Stimulated activated CD8-positive, alpha-beta memory T cell treated with anti-CD3 and anti-CD28 coated beads, Interleukin-12 subunit alpha, Interleukin-12 subunit beta, amount 100 ng/mL, for 1 hour (primary cell): ENCODE measurements at places on chromosomes 3 and 15.

DNA sequence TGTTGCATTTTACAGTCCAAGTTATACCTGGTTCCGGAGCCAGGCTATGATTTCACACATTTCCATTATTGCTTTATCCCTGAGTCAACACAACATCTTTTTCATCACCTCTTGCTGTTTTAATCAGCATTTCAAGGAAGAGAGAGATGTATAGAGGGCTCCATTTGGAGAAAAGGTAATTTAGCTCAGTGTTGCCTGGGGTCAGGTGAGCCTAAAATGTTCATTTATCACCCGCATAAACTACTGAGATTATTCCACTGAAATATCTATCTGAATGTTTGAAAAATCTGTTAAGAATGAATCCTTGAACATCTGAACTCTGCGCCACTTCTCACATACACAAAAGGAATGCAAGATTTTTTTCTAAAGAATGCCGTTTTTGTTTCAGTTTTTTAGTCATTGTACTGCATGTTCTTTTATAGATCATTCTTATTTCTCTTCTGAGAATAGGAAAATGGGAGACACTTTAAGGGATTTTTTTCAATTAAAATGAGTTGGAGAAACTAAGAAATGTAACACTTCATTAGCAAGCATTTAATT lies 51.5 kb upstream of the AGTR1 start:
- DNase-seq: no peak

DNA sequence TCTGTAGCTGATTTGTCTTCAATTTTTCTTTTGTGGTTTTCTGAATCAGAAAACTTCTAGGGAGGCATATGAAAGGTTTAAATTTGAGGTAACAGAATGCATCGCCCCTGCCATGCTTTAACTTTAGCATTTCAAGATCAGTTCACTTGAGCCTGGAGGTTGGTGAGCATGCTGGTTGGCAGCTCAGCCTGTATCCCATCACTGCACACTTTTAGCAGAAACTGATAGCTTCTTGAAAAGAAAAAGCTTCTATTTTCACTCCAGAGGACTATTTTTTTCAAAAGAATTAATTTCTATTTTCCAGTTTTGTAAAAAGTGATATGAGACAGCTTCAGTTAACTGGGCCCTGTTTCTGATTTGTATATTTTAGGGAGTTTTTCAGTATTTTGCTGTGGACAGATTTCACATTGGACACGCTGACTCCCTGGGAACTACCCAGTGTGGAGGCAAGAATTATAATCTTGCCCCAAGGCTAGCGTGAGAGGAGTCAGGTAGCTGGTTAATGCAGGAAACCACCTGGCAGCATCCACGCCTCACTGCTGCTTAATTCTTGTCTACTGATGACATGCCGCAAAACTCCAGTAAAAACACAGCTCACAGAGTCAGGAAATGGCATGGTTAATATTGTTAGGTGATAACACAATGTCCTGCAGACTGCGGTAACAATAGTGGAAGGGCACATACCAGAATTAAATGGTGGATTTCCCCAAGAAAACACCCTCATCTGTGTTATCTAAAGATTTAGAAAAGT lies 71.4 kb downstream of the DUT start:
- no peak for DNase-seq

DNA sequence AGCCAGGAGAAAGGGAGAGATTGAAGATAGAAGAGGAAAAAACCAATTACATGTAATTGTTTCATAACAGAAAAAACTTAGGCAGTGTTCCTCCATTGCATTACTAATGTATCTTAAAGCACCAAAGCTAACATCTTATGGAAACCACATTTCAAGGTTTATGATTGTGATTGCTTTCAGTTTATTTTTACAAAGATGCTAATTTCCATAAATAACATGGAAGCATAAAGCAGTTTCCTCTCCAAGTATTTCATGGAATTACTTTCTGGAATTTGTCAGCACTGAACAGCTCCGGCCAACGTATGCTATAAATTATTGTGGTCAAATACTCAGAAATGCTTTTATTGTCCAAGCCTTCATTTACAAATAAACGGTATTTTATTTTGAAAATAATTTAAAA lies 11.6 kb downstream of the ADAMTSL3 start:
- no peak for DNase-seq

GRCh38 chr3:27714692-27715453 lies 7.2 kb downstream of the EOMES start:
- no peak for DNase-seq

- no peak for DNase-seq
Measured at GRCh38 chr3:108406661-108407206, 103.7 kb downstream of the MYH15 start.

DNA sequence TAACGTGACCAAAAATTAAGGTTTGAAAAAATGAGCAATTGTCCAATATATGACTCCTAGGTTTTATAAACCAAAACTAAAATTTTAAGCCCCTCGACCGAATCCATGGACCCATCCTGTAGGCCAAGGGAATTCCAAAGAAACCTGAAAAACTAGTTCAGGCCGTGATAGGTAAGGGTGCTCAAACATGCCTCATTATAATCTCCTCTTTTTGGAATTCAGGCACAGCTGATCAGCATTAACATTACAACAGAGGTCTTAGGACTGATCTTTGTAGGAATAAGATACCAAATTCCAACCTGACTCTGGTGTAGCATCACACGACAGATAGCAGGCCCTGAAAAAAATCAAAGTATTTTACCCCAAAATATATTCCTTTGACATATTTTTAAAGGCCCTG lies 155.7 kb downstream of the NEK10 start:
- no peak for DNase-seq

DNA sequence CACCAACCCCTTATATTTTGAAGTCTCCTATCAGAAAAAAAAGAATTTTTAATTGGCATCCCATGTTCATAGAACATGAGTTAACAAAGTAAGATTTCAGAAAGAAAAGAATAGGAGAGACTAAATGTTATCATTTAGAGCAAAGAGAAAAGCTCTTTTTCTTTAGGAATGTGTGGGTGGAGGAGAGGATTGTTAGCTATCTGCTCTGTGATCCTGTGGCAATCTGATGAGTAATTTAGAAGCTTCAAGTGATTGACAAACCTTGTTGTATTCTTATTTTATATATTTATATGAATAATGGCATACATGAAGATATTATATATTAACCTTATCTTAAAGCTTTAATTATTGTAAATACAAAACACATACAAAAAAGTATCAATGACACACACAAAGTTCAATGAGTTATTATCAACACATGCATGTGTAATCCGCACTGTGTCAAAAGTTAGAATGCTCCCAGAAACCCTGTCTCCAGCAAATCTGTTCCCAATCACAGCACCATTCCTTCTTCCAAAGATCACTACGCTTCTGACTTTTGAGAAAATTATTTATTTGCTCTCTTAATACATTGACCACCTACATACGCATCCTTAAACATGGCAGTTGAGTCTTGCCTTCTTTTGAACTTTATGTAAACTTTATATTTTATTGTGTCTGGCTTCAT lies 907.4 kb downstream of the MCTP2 start:
- no peak for DNase-seq

GRCh38 chr3:64888840-64889392 lies 201.1 kb upstream of the ADAMTS9 start:
- DNase-seq: no peak

DNA sequence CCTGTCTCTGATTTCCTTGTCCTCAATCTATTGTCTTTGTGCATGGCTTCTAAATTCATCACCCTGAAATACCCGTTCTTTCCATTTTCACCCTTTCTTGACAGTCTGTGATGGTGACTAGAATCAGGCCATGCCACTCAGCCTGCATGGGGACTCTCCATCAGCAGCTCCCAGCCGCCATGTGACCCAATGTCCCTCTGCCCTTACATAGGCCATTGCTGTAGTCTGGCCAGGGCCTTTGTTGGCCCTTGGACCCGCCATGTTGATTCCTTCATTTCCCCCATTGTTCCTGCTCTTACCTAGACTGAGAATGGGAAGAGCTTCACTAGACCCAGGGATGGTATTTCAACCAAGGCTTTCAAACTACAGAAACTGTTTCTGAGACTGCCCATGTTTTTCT lies 45.8 kb downstream of the SPSB4 start:
- DNase-seq: no peak

DNA sequence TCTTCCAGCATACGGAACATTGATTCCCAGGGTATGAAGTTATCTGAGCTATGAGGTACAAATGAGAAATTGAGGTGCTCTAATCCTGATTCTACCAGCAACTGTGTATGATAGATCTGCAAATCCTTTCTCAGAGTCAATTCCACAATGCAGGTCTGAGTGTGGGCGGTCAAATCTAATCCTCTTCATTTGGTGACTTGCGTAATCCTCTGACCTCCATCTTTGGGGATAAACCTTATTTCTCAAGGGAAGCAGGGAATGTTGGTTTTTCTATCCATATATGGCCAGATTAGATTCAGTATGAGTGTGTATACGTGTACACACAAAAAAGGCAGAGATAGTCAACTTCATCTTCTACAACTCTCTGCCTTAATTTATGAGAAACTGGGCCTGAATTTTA lies 348.4 kb upstream of the IL12A start:
- DNase-seq: no peak

DNA sequence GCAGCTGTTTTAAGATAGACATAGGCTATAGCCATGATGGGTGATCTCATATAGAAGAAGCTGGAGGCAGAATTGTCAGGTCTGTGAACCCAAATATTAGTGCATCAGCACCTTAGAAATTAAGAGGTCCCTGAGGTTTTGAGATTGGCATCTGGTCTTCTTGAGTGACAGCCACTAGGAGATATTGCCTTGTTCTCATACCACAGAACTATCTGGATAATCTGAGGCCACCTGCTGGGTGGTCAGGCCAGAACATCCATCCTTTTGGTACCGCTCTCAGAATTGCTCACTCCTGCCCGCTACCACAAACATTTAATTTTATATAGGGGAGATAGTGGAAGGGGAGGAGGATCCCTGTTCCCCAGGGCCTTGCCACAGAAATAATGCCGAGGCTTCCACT lies 210.6 kb upstream of the ZPLD1 start:
- no peak for DNase-seq

DNA sequence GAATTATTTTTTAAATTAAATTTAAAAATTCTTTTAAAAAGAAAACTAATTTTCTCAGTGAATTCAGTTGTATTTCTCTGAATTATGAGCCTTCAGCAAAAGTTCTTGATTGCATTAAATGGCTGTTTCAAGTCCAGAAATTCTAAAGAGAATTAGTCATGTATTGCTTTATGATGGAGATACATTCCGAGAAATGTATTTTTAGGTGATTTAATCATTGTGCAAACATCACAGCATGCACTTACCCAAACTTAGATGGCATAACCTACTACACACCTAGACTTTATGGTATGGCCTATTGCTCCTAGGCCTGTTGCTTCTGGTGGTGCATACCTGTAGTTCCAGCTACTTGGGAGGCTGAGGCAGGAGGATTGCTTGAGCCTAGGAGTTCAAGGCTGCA lies 44.3 kb upstream of the GCNT3 start:
- DNase-seq: no peak

DNA sequence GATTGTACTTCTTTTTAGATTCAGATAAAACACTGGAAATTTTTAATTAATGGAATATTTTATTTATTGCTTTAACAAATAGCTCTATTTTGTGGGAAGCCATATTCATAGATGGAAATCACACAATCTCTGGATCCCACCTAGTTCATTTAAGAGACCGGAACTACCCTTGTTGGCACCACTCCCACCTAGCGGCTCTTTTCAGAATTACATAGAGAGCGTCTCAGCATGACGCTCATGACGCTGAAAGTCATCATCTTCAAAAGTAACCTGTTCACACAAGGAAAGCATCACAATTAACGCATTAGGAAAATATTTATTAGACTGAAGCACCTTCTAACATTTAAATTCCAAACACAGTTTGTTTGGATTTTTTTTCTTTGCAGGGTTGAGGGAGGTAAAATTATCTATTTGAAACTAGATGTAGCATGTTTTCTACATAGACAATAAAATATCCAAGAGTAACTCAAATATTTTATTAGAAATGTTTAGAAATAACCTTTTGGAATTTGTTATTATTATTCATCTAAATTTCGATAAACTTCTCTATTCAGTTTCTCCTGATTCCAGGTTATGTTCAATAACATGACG lies 214.9 kb upstream of the ARRDC4 start:
- no peak for DNase-seq

DNA sequence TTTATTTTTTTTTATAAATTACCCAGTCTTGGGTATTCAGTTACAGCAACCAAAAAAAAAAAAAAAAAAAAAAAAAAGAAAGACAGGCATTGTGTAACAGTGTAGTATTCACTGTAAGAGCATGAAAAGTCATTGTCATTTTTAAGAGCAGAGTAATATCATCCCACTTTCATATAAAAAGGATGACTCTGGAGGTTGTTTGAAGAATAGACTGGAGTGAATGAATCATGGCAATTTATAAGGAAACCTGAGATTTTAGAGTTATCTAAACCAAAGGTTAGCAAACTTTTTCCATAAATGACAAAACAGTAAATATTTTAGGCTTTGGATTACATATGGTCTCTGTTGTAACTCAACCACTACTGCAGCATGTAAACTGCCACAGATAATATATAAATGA lies 794.9 kb downstream of the NTRK3 start:
- DNase-seq: no peak

DNA sequence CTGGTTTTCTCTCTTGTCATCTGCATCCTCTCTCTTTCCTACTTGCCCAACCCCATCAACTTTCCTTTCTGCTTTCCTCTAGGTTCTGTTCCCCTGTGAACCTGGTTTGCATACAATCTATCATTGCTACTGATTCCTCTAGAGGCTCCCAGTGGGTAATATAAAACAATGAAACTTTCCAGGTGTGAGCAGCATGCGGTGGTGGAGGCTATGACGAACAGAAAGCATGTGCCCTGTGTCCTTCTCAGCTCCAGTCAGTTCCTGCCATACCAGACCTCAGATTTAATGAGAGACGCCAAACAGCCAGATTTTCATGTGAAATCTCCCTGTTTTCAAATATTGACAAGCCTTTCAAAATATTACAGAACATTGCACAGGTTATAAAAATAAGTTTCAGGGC lies 3.5 kb upstream of the ACAP2 start:
- DNase-seq: no peak

- DNase-seq: no peak
Measured at GRCh38 chr3:197280156-197280555, 18.3 kb downstream of the DLG1 start.

- DNase-seq: no peak
Measured at GRCh38 chr15:69134791-69135190, 25.6 kb upstream of the GLCE start.

GRCh38 chr3:88957711-88958439 lies 149.5 kb upstream of the EPHA3 start:
- no peak for DNase-seq

DNA sequence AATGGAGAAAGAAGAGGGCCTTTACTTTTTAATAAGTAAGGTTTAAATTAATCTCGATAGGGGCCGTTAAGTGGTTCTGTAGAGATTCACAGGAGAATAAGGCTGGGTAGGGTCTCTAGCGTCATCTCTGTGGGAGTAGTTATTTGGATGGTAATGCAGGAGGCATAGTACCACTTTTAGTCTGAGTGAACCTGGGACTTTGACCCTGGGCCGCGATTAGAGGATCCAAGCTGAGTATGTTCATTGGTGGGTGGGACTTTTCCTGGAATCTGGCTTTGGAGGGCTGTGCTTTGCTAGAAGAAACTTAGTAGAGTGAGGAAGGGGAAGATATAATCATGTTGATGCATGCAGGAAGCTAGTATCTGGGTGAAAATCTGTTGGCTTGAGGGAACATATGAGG lies 4.0 kb downstream of the LPP start:
- no peak for DNase-seq

- no peak for DNase-seq
Measured at GRCh38 chr3:134197681-134198261, 52.9 kb downstream of the RYK start.
